ENCODE measurements at places on chromosomes 4 and X. TPM values are rescaled to one million over a fixed set of nuclear protein-coding genes. Genes with fewer than 3 reads are reported as not detected.

SOD3 gene
- total RNA-seq: not detected

- H3K27me3 ChIP-seq: no peaks in the 10 kb centered on the region
- peaks cover 14% of the 10 kb centered on the region for H3K4me1 ChIP-seq
- no peak overlapping the region for H3K4me3 ChIP-seq
- no peak overlapping the region for H3K27ac ChIP-seq
- peak; percentile 51 for DNase-seq
These were observed 18.8 kb downstream of the SPACA5 start for GRCh38 chrX:48025561-48025960.

DNA sequence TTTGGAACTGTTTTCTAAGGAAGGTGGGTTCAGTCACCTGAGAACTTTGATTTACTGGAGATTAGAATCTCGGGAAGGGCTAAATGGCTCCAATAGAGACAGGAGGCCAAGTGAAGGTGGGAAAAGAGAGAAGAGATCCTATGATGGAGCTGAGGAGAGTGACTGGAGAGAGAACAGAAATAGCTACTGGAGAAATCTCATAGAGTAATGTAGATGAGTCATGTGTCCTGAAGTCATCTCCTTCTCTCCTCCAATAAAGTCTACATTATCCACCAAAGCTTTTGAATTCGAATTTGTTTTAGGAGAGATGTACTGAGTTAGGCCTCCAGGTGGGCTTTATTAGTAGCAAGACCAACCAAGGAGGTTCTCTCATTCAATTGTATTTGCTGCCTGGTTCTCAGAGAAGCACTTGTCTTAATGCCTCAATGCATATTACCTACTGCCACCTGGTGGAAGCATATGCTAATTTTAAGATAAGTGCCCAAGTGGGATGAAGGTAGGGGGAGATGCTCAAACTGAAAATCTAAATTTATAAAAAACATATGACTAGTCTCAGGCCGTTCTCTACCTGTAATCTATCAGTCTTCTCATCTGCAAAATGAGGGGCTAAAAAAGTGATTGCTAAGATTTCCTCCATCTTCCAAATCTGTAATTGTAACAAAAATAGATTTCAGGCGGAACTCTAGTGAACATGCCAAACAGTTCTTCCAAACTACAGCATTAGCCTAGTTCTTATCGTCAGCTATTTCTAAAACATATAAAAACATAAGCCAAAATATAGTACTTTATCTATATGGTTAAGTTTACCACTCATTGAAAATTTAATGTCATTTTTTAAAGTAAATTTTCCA is 24.4 kb downstream of the TXK start:
- H3K4me3 ChIP-seq: no peak overlapping the region
- H3K27ac ChIP-seq: peak overlapping the region; percentile 51
- DNase-seq: no peak
- no peaks in the 10 kb centered on the region for H3K27me3 ChIP-seq

DNA sequence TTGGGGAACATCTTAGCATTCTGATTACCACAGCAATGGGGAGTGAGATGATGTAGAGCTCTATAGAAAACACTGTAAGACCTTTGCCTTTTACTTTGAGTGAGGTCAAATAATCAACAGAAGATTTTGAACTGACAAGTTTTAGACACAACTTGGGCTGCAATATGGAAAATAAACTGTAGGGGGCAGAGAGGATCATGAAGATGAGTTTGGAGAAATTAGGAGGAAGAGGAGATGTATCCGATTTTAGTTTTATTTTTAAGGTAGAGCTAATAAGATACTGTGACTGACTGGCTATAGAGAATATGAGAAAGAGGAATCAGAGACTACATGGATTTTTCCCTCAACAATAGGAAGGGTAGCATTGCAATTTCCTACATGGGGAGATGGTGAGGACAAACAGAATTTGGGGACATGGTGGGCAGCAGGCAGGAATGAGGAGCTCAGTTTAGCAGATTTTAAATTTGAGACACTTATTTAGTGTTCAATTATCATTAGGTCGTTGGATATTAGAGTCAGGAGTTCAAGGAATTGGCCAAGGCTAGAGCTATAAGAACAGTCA is 563.1 kb downstream of the INPP4B start:
- DNase-seq: peak; percentile 20
- H3K4me1 ChIP-seq: peaks cover 4% of the 10 kb centered on the region
- no peak overlapping the region for H3K27ac ChIP-seq
- no peak overlapping the region for H3K4me3 ChIP-seq
- no peaks in the 10 kb centered on the region for H3K27me3 ChIP-seq
- peaks cover 5% of the 10 kb centered on the region for H3K36me3 ChIP-seq

GRCh38 chrX:17403972-17404371 is 29.0 kb downstream of the NHS start:
- H3K4me3 ChIP-seq: no peak overlapping the region
- no peak overlapping the region for H3K27ac ChIP-seq
- DNase-seq: no peak
- H3K36me3 ChIP-seq: no peaks in the 10 kb centered on the region
- H3K4me1 ChIP-seq: no peaks in the 10 kb centered on the region

GAGE12J gene
- total RNA-seq: not detected

- H3K36me3 ChIP-seq: no peaks in the 10 kb centered on the region
- peaks cover 23% of the 10 kb centered on the region for H3K4me1 ChIP-seq
- H3K27me3 ChIP-seq: no peaks in the 10 kb centered on the region
- peak; percentile 54 for DNase-seq
- H3K4me3 ChIP-seq: no peak overlapping the region
These were observed 531 bp downstream of the DGKQ start for GRCh38 chr4:972651-973424.

DNA sequence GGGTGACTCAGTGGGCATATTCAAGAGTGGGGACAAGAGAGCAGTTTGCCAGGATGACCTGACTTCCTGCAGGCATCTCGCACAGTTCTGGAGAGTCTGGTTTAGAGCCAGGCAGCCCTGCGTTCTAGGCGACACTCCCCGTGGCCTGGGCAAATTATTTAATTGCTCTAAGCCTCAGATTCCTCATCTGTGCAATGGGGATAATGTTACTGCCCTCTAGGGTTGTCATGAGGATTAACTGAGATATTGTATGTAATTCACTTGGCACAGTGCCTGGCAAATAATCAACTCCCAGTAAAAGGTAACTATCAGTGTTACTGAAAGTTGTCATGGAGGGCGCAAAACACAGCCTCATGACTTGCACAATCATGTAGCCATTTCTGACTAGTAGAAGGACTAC is 48.8 kb upstream of the PITX2 start:
- H3K27ac ChIP-seq: no peak overlapping the region
- no peaks in the 10 kb centered on the region for H3K4me1 ChIP-seq
- no peak for DNase-seq

DNA sequence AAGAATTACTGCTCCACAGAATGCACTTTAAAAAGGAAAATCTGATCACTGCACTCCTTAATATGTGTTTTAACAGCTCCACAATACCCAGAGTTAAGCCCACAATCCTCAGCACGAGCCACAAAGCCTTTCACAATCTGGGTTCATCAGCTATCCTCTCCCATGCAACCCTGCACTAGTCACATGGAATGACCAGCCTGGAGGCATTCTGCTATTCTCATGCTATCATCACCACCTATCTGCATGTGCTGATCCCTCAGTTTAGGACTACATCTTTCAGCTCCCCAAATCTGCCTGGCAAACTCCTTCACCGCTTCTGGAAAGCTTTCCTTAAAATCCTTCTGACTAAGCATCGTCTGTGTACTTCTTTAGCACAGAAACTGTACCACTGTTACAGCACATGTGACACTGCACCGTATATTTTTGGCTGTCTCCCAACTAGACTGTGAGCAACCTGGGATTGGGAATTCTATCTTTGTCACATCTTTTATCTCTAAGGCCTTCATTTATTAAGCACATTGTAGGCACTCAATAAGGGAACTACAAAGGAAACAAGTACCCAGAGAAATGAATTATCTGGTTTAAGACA is 18.3 kb upstream of the EIF1AX start:
- no peak for DNase-seq
- H3K36me3 ChIP-seq: peaks cover 7% of the 10 kb centered on the region
- H3K4me3 ChIP-seq: no peak overlapping the region
- H3K27me3 ChIP-seq: no peaks in the 10 kb centered on the region
- H3K4me1 ChIP-seq: peaks cover 5% of the 10 kb centered on the region

GRCh38 chr4:184384810-184385557 is 89.4 kb downstream of the IRF2 start:
- H3K4me1 ChIP-seq: peaks cover 79% of the 10 kb centered on the region
- H3K36me3 ChIP-seq: peaks cover 5% of the 10 kb centered on the region
- peak overlapping the region; percentile 76 for H3K27ac ChIP-seq
- no peaks in the 10 kb centered on the region for H3K27me3 ChIP-seq
- H3K4me3 ChIP-seq: peak overlapping the region; percentile 52

RBM47 gene
- 0.88 TPM for total RNA-seq

GRCh38 chr4:136793848-136794247 is 738.4 kb downstream of the PCDH18 start:
- no peak overlapping the region for H3K4me3 ChIP-seq
- no peak overlapping the region for H3K27ac ChIP-seq
- H3K36me3 ChIP-seq: no peaks in the 10 kb centered on the region
- no peak for DNase-seq
- no peaks in the 10 kb centered on the region for H3K4me1 ChIP-seq
- no peaks in the 10 kb centered on the region for H3K27me3 ChIP-seq

DNA sequence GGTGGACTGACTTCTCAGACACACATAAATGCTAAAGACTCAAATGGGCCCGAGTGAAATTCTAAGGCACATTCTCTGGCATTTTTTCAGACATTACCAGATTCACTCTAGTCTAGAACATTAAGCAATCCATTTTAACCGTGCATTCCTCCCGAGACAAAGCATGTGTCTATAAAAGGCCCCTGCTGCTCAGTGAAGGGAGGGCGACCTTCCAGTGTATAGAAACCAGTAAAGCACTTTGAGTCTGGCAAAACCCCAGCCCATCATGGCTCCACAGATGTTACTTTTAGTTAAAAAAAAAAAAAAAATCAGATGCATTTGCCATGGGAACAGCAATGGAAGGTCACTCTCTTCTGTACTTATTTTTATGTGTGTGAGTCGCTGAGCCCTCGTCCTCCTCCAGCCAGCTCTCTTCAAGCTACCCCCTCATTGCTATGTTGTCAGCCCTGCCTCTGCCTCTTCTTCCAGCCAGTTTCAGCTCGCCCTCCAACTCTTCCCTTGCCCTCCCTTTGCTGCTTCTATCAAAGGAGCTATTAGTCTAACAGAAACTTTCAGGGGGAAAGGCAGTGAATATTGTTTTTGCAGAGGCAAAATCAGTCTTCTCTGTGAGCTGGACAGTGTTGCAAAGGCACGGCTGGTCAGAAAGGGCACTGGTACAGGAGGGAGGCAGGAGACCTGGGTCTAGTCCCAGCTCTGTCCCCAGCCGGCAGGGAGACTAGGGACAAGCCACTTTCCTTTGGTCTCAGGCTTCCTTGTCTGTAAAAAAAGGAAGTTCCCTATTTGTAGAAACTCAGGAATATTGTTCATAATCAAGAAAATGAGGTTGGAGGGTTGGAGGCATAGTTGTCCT is 644.2 kb downstream of the ZNF674 start:
- peaks cover 5% of the 10 kb centered on the region for H3K4me1 ChIP-seq
- H3K27ac ChIP-seq: no peak overlapping the region
- no peak for DNase-seq
- H3K4me3 ChIP-seq: no peak overlapping the region

GRCh38 chr4:87551361-87551760 is 22.2 kb upstream of the SPARCL1 start:
- no peak for DNase-seq
- H3K4me3 ChIP-seq: no peak overlapping the region
- H3K36me3 ChIP-seq: no peaks in the 10 kb centered on the region

DNA sequence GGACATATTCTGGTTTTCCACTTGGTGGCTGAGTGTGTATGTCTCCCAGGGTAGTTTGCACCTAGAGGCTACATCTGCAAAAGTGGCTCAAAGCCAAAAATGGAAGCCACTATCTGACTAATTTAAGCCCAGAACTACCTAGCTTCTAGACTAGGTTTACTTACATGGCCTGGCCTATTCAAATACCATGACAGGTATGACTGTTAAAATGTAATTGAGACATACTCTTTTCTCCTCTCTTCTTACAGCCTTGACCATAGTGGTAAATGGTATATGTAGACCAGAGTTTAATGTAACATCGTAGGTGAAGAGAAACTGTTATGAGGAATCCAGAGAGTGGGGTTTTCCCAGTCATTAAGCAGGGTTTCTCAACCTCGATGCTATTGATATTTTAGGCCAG is 2.6 kb upstream of the TRPC5 start:
- no peak overlapping the region for H3K27ac ChIP-seq
- DNase-seq: no peak

- H3K4me1 ChIP-seq: no peaks in the 10 kb centered on the region
- no peak overlapping the region for H3K4me3 ChIP-seq
- peaks cover 4% of the 10 kb centered on the region for H3K27me3 ChIP-seq
- H3K36me3 ChIP-seq: no peaks in the 10 kb centered on the region
- no peak overlapping the region for H3K27ac ChIP-seq
These were observed 78.5 kb downstream of the APBB2 start for GRCh38 chr4:41135801-41136200.

DNA sequence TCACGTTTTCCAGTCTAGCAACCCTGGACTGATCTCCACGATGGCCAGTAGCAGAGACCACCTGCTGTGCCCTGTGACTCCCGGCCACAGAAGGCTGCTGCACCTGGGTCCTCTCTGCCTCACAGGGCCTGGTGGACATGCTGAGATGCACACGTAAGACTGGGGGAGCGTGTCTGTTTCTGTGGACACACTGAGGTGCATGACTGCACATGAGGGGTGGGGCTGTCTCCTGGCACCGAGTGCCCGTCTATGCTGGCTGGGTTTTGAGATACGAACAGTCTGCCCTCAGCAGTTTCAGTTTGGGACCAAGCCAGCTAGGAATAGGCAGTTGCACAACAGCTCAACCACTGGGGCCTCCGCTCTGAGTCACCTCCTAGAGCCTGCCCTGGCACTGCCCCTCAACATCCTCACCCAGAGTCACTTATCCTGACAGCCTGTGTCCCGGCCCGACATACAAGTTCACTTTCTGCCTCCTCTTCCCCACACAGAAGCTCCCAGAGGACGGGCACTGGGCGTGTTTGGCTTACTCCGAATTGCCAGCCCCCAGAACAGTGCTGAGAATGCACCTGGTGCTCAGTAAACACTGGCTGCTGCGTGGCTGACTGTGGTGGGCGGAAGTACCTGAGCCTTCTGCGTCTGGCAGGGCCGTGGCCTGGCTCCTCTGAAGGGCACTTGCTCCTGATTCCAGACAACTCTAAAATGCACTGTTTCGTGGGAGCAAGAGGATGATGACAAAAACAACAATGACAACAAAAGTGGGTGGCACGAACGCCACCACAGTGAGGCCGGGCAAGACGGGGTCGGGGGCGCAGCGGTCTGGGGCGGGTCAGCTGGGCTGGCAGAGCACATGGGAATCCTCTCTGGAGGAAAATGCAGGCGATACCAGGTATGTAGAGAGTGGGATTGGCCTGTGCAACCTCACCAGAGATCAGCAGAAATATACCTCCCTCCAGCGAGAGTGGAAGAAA is 30.9 kb downstream of the RNF212 start:
- H3K4me1 ChIP-seq: peaks cover 4% of the 10 kb centered on the region
- peaks cover 41% of the 10 kb centered on the region for H3K27me3 ChIP-seq
- no peaks in the 10 kb centered on the region for H3K36me3 ChIP-seq
- no peak overlapping the region for H3K4me3 ChIP-seq
- DNase-seq: no peak

FAM9B gene
- not detected for total RNA-seq

- H3K4me1 ChIP-seq: peaks cover 57% of the 10 kb centered on the region
- H3K36me3 ChIP-seq: no peaks in the 10 kb centered on the region
- no peaks in the 10 kb centered on the region for H3K27me3 ChIP-seq
- no peak overlapping the region for H3K27ac ChIP-seq
- no peak for DNase-seq
These were observed 6.7 kb downstream of the LAMP2 start for GRCh38 chrX:120462370-120462769.

All from naive thymus-derived CD8-positive, alpha-beta T cell (primary cell).